ENCODE measurements at places on chromosomes 2 and 18.

DNA sequence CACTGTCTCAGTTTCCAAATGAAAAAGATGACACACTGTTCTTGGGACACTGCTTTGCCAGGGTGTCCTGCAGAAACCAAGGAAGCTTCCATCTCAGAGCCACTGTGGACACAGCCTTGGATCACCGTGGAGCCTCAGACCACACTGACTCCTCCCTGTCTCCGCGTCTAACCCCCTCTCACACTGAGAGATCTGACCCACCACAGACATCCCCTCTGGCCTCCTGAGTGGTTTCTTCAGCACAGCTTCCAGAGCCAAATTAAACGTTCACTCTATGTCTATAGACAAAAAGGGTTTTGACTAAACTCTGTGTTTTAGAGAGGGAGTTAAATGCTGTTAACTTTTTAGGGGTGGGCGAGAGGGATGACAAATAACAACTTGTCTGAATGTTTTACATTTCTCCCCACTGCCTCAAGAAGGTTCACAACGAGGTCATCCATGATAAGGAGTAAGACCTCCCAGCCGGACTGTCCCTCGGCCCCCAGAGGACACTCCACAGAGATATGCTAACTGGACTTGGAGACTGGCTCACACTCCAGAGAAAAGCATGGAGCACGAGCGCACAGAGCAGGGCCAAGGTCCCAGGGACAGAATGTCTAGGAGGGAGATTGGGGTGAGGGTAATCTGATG is 113.4 kb upstream of the PKDCC start:
- DNase-seq: no peak

DNA sequence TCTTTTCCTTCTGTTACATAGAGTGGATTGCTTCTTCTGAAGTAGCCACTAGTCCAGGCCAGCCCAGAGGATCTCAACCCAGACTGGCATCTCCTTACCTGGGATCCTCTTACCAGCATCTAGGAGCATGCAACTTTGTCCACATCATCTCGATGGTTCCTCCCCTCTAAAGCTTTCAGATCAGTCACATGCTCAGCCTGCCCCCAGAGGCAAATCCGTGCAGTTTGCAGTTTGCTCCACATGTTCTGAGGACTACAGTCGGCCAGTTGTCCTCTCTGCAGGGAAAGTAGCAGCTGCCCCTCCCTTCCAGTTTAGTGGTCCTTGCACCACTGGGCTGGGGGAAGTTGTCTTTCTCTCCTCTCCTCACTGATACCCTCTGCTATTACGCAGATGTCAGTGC is 259.8 kb upstream of the APCDD1 start:
- no peak for DNase-seq

- DNase-seq: no peak
Observed at GRCh38 chr2:50066873-50067272, 912.6 kb upstream of the FSHR start.

- DNase-seq: no peak
Observed at GRCh38 chr2:238997684-238998083, 149.8 kb downstream of the TWIST2 start.

GRCh38 chr2:110105608-110106467 is 9.8 kb downstream of the MALL start:
- DNase-seq: no peak

- DNase-seq: no peak
Observed at GRCh38 chr18:1488957-1489356, 584.3 kb downstream of the ADCYAP1 start.

DNA sequence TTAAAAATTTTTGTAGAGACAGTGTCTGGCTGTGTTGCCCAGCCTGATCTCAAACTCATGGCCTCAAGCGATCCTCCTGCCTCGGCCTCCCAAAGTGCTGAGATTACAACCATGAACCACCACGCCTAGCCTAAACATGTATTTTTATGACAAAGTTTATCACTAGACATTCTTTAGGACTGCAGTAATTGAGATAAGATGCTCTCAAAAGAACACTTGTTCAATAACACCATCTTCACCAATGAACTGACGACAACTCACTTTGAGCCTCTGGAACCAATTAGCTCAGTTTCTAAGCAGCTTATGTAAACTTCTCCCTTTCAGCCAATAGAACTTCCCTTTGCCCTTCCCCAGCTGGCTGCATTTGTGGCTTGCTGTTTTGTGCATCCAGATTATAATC is 15.3 kb upstream of the PPP4R1 start:
- DNase-seq: no peak

Measured in omental fat pad (tissue), 4 donors.